Activated naive CD4-positive, alpha-beta T cell treated with anti-CD3 and anti-CD28 coated beads, Interleukin-2, amount 50 U/mL, for 72 hours (primary cell): ENCODE measurements at places on chromosomes 11 and 22. TPM values are rescaled to one million over a fixed set of nuclear protein-coding genes. Genes with fewer than 3 reads are reported as not detected.

DNA sequence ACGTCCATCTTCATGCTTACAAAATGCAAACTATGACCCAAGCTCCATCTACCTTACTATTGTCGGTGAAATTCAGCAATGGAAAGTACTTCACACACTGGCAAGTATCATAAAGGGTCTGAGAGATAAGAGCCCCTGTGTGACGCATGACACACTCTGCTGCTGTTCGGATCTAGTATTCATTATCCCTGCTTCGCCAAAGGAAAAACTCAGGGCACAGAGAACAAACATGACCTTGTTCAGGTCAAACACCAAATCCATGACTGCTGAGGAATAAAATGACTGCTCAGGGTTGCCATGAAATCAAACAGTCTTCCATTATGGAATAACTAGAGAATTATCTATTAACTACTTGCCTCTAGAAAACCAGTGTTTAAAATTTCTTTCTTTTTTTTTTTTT lies 73.0 kb downstream of the MICAL3 start:
- DNase-seq: no peak

GRCh38 chr11:11356842-11357241 lies 3.8 kb upstream of the CSNK2A3 start:
- no peak for DNase-seq

DNA sequence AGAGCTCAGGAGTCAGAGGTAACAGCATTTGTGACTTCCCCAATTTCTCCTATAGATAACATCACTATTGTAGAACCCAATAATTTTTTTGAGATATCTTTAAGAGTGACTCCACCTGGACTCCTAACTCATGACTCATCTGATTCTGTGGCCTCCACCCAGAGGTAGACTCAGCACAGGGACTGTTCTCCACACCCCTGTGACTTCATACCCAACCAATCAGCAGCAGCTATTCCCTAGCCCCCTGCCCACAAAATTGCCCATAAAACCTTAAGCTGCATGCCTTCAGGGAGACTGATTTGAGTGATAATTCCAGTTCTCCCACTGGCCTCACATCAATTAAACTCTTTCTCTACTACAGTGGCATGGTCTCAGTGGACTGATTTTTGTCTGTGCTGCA lies 475.4 kb upstream of the FAT3 start:
- DNase-seq: no peak

GRCh38 chr11:35057926-35058668 lies 80.9 kb upstream of the CD44 start:
- DNase-seq: no peak

GRCh38 chr11:93526346-93526633 lies 16.9 kb downstream of the SMCO4 start:
- DNase-seq: no peak

- DNase-seq: no peak
Measured at GRCh38 chr11:73053964-73054363, 88.2 kb downstream of the FCHSD2 start.

GRCh38 chr22:40107851-40108378 lies 69.8 kb upstream of the TNRC6B start:
- peak; percentile 31 for DNase-seq

GRCh38 chr11:116953530-116954285 lies 116.3 kb upstream of the APOA1 start:
- DNase-seq: no peak

GRCh38 chr22:48180631-48181030 lies 1418.2 kb downstream of the TBC1D22A start:
- no peak for DNase-seq

- no peak for DNase-seq
Measured at GRCh38 chr22:28887725-28888459, 4.5 kb downstream of the ZNRF3 start.

DNA sequence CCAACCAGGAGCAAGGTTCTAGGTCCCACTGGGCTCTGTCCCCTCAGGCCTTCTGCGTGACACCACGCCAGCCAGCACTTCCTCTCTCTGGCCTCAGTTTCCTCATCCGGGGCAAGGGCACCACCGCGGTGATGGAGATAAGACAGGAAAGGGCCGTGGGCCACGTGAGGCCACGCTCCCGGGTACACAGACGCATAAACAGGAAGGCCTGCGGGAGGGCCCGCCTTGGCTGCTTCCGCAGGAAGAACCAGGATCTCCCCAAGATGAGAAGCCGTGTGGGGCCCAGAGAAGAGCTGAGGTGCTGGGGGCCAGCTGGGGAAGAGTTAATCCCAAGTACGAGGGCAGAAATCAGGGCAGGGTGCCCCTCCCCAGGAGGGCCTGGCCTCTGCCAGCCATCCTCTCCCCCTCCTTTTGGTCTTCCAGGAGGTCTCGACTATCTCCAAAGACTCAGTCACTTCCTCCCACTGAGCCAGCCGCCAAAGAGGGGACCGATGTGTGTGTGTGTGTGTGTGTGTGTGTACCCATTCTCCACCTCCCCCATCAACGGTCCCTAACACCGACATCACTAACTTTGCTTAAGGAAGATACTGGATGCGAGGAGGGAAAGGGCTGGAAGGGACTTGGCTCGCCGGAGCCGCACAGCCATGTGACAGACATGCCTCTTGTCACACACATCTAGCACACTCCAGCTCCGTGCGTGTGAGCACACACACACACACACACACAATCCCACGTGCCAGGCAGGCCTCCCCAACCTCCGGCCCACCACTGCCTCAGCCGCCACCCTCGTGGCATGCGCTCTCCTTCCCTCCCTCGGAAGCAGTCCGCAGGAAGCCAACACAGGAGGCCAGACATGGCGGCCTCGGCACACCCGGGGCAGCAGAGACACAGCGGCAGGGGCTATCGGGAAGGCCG lies 1.4 kb downstream of the MFNG start:
- DNase-seq: peak; percentile 91

- DNase-seq: no peak
Measured at GRCh38 chr11:117385906-117386305, 58.3 kb downstream of the CEP164 start.

- DNase-seq: no peak
Measured at GRCh38 chr22:19239464-19239863, 52.1 kb downstream of the CLTCL1 start.

DNA sequence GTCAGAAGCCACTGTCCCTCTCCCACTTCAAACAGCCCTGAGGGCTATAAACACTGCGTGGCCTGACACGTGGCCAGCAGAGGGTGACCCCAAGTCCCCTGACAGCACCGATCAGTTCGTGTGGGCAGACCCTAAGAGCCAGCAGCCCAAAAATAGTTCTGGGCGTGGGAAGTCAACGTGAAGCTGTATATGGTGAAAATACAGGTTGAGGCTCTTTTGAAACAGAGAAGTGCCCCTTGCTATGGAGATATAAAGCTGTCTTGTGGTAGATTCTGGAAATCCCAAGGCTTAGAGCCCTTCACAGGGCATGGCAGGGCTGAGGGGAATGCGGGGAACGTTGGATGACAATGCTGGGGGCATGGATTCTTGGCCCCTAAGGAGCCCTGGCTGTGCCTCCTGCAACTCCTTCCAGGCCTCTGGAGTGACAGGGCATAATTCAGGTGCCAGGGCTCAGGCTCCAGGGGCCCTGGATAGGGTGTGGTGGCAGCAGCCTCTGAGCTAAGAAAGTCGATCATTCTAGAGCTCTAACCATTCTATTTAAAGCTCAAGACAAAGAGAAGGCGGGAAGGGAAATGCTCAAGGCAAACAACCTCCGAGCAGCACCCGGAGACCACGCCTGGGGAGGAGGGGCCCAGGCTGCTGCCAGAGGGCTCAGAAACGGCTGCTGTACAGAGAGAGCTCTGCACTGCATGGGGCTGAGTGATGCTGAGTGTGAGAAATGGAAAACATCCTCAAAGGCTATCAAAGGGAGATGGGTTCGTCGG lies 60.4 kb upstream of the CD5 start:
- DNase-seq: no peak

DNA sequence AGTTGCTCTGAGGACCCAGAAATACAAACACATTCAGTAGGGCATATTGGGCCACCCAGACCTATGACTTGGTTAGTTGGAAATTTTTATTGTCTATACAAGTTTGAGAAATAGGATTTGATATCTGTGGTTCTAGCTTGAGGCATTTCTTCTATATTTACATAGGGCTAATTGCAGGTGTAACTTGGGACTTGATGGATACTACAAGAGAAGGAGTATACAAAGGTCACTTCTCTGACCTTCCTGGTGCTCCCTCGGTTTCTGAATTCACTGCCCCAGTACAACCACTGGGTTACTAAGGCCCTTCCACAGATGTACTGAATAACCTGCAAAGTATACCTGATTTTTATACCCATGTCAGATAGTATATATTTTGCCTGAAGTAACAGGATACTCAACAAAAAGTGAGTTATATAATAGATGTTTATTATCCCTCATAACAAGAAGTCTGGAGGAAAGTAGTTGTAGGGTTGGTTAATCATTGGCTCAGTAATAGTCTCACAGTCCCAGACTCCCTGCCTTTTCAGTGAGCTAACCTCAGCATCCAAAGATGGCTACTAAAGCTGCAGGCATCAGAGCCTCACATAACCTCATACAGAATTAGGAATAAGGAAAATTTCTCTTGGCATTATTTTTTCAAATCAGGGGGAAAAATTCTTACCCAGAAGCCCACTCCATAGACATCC lies 8.8 kb upstream of the PGR start:
- DNase-seq: no peak

DNA sequence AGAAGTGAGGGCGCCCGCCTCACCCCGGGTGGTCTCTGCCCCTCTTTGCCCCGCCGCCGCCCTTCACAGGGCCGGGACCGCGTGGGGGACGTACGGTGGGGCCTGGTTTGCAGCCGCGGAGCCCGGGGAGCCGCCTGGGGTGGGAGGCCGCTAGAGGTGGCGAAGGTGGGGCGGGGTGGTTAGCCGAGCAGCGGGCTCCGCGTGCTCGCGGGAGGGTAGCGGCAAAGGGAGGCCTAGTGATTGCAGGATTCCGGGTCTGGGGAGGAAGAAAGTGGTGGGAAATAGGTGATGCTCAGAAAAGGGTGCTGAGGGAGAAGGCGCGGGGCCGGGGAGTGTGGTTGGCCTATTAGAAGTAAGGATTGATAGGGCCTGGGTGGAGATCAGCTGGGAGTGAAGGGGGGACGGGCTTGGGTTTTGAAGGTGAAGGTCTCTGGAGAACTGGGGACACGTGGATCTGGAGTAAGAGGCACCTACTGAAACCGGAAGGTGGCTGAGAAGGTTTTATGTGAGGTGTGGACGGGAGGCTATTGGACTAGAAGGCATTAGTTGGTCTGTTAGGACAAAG lies 571 bp downstream of the FAR1 start:
- peak; percentile 65 for DNase-seq

DNA sequence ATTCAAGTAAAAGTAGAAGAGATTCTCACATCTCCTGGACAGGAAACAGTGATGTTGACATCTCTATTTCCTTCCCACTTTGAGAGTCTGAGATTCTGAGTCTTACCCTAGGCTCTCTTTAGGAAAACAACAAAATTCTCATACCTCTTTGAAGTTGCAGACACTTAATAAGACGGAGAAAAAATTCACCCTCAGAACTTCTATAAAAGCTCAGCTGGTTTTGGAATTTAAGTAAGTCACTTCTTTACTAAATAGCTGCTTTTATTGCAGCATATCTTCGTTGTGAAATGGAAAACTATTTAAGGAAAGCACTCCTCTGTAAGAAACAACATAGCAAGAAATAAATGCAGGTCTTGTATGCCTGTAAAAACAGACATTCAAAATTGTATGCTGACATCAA lies 79.1 kb downstream of the MSANTD4 start:
- no peak for DNase-seq

DNA sequence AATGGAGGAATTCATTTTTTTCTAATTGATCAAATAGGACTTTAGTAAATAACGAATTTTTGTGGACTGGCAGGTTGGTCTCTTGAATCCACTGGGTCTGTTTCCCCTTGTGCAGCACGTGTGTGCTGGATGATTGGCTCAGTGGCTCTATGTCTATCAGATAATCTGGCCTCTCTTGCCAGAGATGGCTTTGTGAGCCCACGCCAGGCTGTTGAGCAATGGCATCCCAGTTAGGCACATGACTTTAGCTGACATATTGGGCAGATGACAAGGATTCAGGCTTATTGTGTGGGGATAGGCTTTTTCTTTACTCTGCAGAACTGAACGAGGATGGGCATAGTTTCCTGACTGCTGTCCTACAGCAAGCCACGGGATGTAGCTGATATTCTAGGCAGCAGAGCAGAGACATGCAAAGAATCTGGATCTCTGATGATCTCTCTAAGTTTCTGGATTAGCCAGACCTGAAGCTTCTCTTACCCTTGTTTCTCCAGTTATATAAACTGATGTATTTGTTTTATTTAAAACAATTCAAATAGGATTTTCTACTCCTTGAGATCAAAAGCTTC lies 144.9 kb downstream of the ARHGAP42 start:
- DNase-seq: no peak

- DNase-seq: no peak
Measured at GRCh38 chr11:128207861-128208321, 379.5 kb downstream of the ETS1 start.

DNA sequence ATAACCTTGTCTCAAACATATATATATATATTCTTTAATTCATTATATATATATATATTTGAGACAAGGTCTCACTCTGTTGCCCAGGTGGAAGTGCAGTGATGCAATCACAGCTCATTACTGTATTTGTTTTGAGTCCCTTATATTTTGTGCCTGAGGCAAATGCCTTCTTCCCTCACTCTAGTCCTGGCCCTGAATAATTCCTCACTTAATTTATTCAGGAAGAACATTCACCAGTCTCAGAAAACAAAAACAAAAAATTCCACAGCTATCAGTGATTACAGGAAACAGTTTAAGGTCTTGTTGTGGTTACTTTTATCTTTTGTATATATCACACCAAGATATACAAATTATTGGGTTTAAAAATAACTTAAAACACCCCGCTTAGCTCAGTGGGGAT lies 155.7 kb downstream of the CWF19L2 start:
- no peak for DNase-seq

DNA sequence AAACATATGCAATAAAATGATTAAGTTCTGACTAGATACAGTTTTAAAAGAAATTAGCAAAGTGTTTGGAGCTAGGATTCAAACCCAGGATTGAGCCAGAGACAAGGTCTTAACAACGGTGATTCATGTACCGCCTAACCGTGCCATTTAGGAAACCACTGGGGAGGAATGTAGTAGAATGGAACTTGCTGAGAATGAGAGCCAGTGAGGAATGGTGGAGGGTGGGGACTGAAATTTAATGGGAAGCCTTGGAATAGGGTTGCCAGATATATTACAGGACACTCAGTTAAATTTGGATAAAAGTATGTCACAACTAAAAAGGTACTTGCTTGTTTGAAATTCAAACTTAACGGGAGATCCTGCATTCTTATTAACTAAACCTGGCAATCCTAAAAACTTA lies 30.4 kb upstream of the TMEM86A start:
- DNase-seq: no peak

LBHD1 gene
- total RNA-seq: 16.6 TPM

RBX1 gene
- 59.1 TPM for total RNA-seq

SLC22A25 gene
- total RNA-seq: not detected

SLC17A6 gene
- not detected for total RNA-seq

GRM5 gene
- not detected for total RNA-seq

AMOTL1 gene
- 1.2 TPM for total RNA-seq

BAIAP2L2 gene
- 1.3 TPM for total RNA-seq

KRTAP5-7 gene
- not detected for total RNA-seq

APOA1 gene
- not detected for total RNA-seq

TRIM6 gene
- total RNA-seq: 1.6 TPM
